ENCODE measurements at places on chromosomes 2 and 18. TPM values are rescaled to one million over a fixed set of nuclear protein-coding genes. Genes with fewer than 3 reads are reported as not detected.

Gene DES
- total RNA-seq: 5.2 TPM

- peaks cover 6% of the 10 kb centered on the region for H3K27me3 ChIP-seq
- no peaks in the 10 kb centered on the region for H3K36me3 ChIP-seq
- H3K4me3 ChIP-seq: no peak overlapping the region
- H3K4me1 ChIP-seq: no peaks in the 10 kb centered on the region
- no peak for DNase-seq
Measured at GRCh38 chr2:240183875-240184590, 43.6 kb upstream of the OTOS start.

GRCh38 chr18:44712025-44712424 is 31.3 kb downstream of the SETBP1 start:
- H3K27me3 ChIP-seq: no peaks in the 10 kb centered on the region
- H3K36me3 ChIP-seq: no peaks in the 10 kb centered on the region
- H3K4me1 ChIP-seq: peaks cover 14% of the 10 kb centered on the region
- no peak overlapping the region for H3K4me3 ChIP-seq
- no peak for DNase-seq

DNA sequence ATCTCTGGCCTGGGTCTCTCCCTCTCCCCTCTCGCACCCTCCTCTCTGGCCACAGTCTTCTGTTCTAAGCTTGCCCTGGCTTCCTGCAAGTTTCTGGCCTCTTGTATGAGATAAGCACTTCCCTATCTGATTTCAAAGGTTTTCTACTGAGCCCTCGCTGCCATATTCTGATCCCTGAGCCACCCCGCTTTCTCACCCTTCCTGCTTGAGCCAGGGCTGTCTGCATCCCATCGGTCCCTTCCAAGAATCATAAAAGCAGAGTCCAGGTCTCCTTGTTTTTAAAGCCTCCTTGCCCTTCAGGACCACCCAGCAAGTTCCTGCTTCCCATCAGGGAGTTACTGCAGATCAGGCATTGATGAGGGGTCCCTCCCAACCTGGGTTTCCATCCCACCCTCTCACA is 110.2 kb downstream of the PRKCE start:
- H3K27ac ChIP-seq: no peak overlapping the region
- peaks cover 11% of the 10 kb centered on the region for H3K4me1 ChIP-seq

DNA sequence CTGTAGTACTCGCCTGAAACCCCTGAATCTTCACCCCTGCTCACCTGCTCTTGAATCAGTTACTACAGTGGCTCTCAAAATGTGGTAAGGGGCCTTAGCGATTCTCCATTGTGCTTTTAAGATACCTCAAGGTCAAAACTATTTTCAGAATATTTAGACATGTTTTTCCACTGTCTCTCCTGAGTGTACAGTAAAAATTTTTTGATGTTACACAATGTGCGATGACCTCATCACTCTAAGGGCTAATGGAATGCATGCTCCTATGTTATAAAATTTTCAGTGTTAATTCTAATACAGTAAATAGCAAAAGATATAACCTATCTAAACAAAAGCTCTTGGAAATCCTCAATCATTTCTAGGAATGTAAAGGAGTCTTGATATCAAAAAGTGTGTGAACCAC is 336.9 kb upstream of the PKDCC start:
- no peaks in the 10 kb centered on the region for H3K27me3 ChIP-seq
- no peak for DNase-seq
- no peak overlapping the region for H3K27ac ChIP-seq
- no peaks in the 10 kb centered on the region for H3K36me3 ChIP-seq
- H3K4me1 ChIP-seq: no peaks in the 10 kb centered on the region

Measured in astrocyte (in vitro differentiated cells and primary cell).